Umbilical cord (tissue), 2 donors: ENCODE measurements at places on chromosomes 13 and 19. TPM values are rescaled to one million over a fixed set of nuclear protein-coding genes. Genes with fewer than 3 reads are reported as not detected.

NALCN gene
- 4.8 TPM for total RNA-seq

DMKN gene
- 11.8 TPM for total RNA-seq

ZNF534 gene
- 6.5 TPM for total RNA-seq

ZFP30 gene
- total RNA-seq, result 35.4 TPM

TNPO2 gene
- total RNA-seq, result 18.5 TPM

UGGT2 gene
- 107 TPM for total RNA-seq

MRI1 gene
- 38.0 TPM for total RNA-seq

MYO16 gene
- total RNA-seq, result 2.9 TPM

ZNF726 gene
- 12.0 TPM for total RNA-seq

MISP3 gene
- 0.96 TPM for total RNA-seq

WTIP gene
- 51.5 TPM for total RNA-seq

SULT2B1 gene
- total RNA-seq, result not detected

KLK6 gene
- total RNA-seq, result not detected

OR10H1 gene
- 2.6 TPM for total RNA-seq

AMH gene
- 3.1 TPM for total RNA-seq

ZSWIM9 gene
- 1.9 TPM for total RNA-seq

CCL25 gene
- total RNA-seq, result not detected

ALG11 gene
- 59.5 TPM for total RNA-seq

MTUS2 gene
- 7.5 TPM for total RNA-seq

NEK5 gene
- 13.2 TPM for total RNA-seq

FARSA gene
- total RNA-seq, result 40.0 TPM

LPAR2 gene
- 0.48 TPM for total RNA-seq
